A549 treated with RU486 at 1 μM for 4 hours (cell line): ENCODE measurements at places on chromosomes 4 and X. TPM values are rescaled to one million over a fixed set of nuclear protein-coding genes. Genes with fewer than 3 reads are reported as not detected.

Gene NAP1L3
- total RNA-seq: 0.30 to 0.67 TPM (median 0.43 TPM) in 5 replicates

Gene ADGRL3
- 0.02 to 0.05 TPM (median 0.02 TPM) in 3 of 5 replicates, not detected in the others for total RNA-seq

Gene ASMTL
- total RNA-seq: 17.1 to 20.1 TPM (median 18.2 TPM) in 5 replicates

Gene KLHL2
- total RNA-seq: 10.0 to 13.3 TPM (median 11.6 TPM) in 5 replicates

Gene SLC7A11
- 15.2 to 33.5 TPM (median 32.5 TPM) in 5 replicates for total RNA-seq

Gene TRO
- total RNA-seq: 0.46 to 0.89 TPM (median 0.58 TPM) in 5 replicates

Gene NXF2
- not detected in 5 replicates for total RNA-seq

Gene CLIC2
- total RNA-seq: 0.06 to 0.53 TPM (median 0.25 TPM) in 4 of 5 replicates, not detected in the other

Gene TEX11
- total RNA-seq: not detected in 5 replicates

Gene CLCN5
- 1.5 to 3.2 TPM (median 2.6 TPM) in 5 replicates for total RNA-seq

Gene CLGN
- total RNA-seq: 3.8 to 7.0 TPM (median 5.6 TPM) in 5 replicates

Gene TCEAL6
- total RNA-seq: not detected in 5 replicates

Gene HEPH
- not detected in 5 replicates for total RNA-seq

Gene DCLK2
- total RNA-seq: 7.9 to 10.4 TPM (median 8.5 TPM) in 5 replicates
